ENCODE measurements at places on chromosomes 16 and 17.

GRCh38 chr17:44230140-44230539, 10.7 kb upstream of the UBTF start:
- DNase-seq = peak; percentile 74

DNA sequence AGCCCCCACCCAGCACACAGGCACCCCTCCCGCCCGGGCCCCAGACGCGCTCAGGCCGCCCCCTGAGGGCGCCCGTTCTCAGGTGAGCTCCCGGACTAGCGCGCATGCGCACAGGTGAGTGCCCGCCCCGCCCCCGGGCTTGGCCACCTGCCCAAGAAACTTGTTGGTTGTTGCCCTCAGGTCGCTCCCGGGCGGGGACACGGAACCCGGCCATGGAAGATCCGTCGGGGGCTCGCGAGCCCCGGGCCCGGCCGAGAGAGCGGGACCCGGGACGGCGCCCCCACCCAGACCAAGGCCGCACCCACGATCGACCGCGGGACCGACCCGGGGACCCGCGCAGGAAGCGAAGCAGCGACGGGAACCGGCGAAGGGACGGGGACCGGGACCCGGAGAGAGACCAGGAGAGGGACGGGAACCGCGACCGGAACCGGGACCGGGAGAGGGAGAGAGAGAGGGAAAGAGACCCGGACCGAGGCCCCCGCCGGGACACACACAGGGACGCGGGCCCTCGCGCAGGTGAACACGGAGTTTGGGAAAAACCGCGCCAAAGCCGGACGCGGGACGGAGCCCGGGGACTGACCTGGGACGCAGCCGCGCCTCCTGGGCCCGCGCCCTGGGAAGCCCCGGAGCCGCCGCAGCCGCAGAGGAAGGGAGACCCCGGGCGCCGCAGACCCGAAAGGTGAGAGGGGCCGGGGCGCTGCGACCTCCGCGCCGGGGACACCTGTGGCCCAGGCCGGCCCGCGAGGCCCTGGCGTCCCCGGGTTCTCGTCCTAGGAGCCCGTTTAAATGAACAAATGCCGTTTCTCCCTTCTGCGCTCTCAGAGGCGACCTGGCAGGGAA, at the start of gene MARVELD3:
TSS of gene MARVELD3 (plus strand) at position 167 of the 840 bp plus-strand sequence. CDS start at position 213, 46 bp downstream.
- DNase-seq = no peak

- peak; percentile 35 for DNase-seq
Observed at GRCh38 chr17:50037321-50038107, 18.4 kb upstream of the ITGA3 start.

DNA sequence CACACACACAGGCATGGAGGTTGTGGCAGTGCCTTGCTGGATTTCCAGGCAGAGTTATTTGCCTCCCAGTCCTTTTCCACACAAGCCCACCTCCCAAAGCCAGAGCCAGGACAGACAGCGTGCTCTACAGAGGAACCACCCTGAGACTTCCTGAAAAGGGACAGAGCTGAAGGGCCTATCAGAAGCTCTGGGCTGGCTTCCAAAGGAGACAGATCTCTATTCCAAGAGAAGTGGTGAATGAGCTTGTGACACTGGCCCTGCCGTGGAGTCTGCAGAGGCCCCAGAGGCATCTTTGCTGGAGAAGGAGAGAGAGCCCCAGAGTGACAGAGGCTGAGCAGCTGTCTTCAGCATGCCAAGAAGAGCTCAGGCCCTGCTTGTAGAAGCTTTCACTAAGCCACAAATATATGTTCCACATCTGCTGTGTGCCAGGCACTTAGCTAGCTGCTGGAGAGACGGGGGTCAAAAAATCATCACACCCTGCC, 8.3 kb upstream of the LPCAT2 start:
- peak; percentile 96 for DNase-seq

- no peak for DNase-seq
Observed at GRCh38 chr17:10613775-10614513, 43.2 kb downstream of the MYH3 start.

GRCh38 chr16:9098377-9099090, 7.1 kb downstream of the HAPSTR1 start:
- DNase-seq = no peak

GRCh38 chr17:74153821-74154430, 49.6 kb upstream of the RPL38 start:
- DNase-seq = no peak

GRCh38 chr17:6856051-6856450, 24.5 kb upstream of the TEKT1 start:
- no peak for DNase-seq

DNA sequence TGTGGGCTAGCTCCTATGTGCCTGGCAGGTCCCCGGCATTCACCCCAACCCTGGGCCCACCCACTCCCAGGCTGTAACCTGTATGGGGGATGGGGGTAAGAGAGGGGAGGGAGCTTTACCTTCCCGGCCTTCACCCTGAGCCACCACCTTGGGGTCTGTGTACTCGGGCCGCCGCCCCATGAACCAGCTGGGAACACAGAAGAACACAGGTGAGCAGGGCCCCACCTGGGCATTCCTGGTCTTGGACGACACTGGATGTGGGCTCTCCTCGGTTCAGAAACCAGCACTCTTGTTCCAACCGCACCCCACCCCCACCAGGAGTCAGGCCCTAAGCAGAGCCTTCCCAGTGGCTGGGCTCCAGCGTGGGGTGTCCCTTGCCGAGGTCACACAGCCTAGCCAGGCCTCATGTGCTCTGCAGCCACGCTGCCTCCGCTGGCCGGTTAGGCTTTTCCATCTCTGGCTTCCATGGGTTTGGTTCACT, 18.8 kb downstream of the B9D1 start:
- no peak for DNase-seq

- DNase-seq = no peak
Observed at GRCh38 chr17:65027305-65027704, 29.2 kb downstream of the GNA13 start.

- DNase-seq = no peak
Observed at GRCh38 chr17:49850772-49851386, 3.0 kb upstream of the TAC4 start.

DNA sequence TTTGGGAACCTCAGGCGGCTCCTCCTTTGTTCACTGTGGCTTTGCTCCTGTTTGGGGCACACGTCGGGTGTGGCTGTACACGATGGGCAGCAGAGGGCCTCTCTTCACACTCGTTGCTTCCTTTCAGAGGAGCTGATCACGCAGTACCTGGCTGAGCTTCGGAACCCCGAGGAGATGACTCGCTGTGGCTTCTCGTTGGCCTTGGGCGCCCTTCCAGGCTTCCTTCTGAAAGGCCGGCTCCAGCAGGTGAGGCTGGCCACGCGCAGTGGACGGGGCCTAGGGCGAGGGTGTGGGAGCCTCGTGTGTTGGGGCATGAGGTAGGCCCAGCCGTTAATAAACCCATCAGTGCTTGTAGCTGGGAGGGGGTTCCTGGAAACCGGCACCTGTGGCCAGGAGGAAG, 85.0 kb upstream of the ZNF750 start:
- no peak for DNase-seq

DNA sequence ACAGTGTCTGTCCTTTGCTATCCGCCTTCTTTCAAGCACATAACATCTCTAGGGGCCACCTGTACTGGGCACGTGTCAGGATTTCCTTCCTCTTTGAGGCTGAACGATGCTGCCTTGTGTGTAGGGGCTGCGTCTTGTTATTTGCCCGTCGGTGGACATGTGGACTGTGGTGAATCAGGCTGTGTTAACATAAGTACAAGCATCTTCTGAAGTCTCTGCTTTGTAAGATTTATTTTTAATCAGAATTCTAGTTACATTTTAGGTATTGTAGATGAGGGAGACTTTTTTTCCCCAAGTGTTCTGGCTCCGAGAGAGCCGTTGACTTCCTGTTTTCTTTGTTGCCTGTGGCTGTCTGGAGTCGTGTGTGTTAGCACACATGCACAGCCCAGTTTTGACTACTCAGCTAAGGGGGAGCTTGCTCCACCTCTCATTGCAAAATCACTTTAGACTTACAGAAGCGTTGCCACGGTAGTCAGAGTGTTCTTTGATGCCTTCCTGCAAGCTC, 26.1 kb downstream of the SPG7 start:
- DNase-seq = peak; percentile 76

DNA sequence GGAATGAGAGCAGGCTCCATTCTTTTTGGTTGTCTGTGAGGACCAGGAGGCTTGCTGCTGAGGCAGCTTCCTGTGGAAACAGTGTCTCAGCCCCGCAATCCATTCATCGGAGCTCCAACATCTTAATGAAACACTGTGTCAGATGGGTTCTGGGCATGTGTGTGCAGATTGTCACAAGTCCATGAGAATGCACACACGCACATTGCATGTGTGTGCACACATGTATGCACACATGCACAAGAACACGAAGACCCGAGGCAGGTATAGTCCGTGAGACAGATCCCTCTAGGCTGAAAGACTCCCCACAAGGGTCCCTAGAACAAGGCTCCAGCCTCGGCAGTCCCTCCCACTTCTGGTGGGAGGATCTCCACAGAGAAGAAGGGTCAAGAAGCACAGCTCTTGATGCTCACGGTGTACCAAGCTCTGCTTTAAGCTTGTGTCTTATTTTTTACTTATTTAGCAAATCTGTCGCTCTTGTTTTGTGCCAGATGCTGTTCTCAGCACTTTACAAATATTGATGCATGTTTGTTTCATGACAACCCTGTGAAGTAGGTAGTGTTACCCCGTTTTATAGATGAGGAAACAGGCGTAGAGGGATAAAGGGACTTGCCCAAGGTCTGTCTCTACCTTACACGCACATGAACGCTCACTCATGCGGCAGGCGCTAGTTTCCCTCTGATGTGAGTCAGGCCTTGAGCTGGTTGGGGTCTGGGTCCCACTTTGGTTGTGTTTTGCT, 213.1 kb downstream of the SEC14L1 start:
- peak; percentile 36 for DNase-seq

All from muscle of leg (tissue), 16 donors.